ENCODE measurements at places on chromosomes 4 and X.

- DNase-seq = peak; percentile 4
These were observed 15.4 kb downstream of the SORCS2 start for GRCh38 chr4:7207628-7208231.

DNA sequence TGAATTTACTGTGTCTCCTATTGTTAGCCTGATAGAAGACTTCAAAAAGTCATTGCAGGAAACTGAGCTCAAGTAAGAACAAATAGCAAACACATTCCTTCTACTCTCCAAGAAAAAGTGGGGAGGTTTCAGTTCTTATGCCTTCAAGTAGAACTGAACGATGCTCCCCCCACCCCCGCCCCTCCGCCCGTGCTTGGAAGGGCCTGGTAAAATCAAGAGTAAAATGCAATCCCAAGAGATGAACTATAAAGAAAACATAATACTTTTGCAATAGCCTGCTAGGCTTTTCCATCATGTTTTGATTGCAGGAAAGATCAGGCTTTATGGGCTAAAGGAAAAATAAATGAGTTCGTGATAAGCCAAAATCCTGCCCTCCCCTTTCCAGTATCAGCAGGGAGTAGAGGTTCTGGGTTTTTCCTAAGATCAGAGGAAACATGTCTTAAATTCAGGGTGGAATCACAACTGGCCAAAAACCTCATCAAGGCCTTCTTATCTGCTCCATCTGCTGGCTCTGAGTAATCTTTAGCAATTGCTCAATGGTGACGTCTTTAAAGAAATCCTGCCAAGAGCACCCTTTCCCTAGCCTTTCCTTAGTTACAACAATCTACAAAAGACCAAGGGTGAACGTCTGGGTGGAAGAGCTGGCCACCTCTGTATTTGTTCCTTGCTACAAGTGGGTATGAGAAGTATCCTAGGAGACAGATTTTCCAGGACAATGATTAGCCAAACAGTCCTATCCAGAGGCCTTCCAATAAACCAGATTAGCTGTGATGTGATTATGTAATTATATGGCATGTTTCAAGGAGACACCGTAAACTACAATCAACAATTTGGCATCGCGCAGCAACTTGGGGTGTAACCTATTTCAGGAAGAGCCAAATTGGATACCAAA, 66.3 kb upstream of the FAM9C start:
- peak; percentile 3 for DNase-seq

GRCh38 chr4:5045097-5045496, 6.2 kb upstream of the STK32B start:
- DNase-seq = no peak

GRCh38 chrX:108439426-108439942, at the start of gene COL4A5:
TSS of gene COL4A5 (plus strand) at chrX:108439838. CDS start at chrX:108440126, 288 bp downstream.
- peak; percentile 83 for DNase-seq

- peak; percentile 49 for DNase-seq
These were observed 277.9 kb upstream of the KLF3 start for GRCh38 chr4:38386005-38386551.

GRCh38 chr4:12679217-12679616, 804.9 kb downstream of the RAB28 start:
- DNase-seq = no peak

DNA sequence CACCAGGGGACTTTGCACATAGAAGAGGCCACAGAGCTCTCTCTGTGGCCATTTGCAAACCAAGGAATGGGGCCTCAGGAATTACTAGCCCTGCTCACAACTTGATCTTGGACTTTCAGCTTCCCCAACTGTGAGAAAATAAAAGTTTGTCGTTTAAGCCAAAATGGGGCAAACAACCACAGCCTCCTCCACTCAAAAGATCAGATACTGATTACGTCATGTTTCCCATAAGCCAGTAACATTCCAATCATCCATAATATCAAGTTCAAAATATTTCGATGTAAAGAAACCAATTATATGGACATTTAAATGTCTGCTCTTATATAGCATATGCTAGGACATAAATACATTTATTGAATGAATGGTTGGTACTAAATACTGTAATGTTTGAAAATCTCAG, 307.5 kb upstream of the HAND2 start:
- DNase-seq = no peak

DNA sequence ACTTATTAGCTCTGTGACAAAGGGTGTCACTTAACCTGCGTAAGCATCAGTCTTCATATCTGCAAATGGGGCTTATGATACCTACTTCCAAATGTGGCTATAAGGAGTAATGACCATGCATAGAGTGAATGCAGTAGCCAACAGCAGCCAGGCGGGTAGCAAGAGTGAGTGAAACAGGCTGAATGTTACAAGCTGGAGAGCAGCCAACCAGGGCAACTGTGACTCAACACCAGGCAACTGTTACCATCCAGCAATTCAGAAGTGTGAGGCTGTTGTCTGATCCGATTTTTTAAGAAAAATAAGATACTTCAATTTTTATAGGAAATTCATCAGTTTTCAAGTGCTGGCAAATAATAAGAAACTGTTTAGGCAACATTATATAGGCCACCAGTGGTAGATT, 270.2 kb upstream of the TAPT1 start:
- peak; percentile 13 for DNase-seq

DNA sequence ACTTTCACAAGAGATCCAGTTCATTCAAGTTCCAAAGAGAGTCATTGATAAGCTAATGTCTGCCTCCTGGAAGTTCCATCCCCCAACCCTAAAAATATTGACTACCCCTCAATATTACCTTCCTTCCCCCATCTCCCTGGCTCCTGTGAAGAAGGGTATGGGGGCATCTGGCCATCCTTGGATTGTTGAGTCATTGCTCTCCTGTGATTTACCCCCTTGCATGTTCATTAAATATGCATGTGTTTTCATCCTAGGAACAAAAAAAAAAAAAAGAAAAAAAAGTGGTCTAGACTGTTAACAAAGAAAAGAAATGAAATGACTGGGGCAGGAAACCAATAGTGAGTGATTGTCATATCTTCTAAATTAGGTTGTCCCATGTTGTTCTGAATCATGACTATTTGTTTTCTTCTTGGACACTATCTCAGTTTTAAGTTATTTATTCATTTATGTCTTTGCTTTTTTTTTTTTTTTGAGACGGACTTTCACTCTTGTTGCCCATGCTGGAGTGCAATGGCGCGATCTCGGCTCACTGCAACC, 51.9 kb upstream of the HUWE1 start:
- DNase-seq = no peak

- peak; percentile 23 for DNase-seq
These were observed 759 bp upstream of the TBC1D1 start for GRCh38 chr4:37889849-37890800.

GRCh38 chr4:89755220-89755619, 81.7 kb downstream of the SNCA start:
- DNase-seq = peak; percentile 28

- no peak for DNase-seq
These were observed 248.2 kb downstream of the CAMK2D start for GRCh38 chr4:113513382-113513781.

GRCh38 chrX:69221239-69222102, 56.2 kb upstream of the PJA1 start:
- DNase-seq = no peak

GRCh38 chr4:187795737-187796136, 199.8 kb upstream of the ZFP42 start:
- no peak for DNase-seq

DNA sequence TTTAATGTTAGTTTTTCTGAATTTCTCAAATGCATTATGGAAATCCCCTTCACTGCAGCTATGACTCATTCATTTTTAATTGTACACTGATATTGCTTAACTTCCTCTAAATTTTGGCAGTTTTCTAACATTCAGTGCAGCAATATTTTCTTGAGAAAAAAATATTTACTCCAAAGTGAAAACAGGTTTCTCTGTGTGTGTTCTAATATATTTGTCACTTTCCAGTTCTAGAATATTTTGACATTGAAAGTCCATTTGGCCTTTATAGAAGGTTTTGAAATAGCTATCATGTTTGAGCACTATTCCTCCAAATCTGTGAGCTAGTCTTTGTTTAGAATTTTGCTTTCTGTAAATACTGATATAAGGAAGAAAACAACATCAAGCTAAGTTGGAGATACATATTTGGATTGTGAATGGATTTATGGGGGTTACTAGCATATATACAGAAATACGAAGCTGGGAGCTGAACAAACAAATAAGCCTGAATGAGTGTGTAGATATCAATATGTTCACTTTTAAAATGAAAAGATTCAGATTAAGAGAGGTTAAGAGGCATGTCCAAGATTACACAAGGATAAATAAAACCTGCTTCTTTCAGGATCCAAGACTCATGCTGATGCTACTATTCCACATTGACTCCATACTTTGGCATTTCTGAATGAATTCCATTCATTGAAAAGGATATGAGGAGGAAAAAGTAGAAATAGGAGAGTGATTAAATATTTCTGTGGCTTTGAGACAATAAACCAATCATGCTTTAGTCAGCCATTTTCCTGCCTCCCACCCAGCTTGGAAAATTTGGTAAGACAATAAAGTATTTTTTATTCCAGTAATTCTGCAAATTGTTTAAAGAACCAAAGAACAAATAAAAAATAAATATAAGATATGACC, 57.3 kb upstream of the SLIT2 start:
- DNase-seq = no peak

GRCh38 chr4:52959541-52959940, 97.4 kb downstream of the RASL11B start:
- DNase-seq = no peak

GRCh38 chrX:41332005-41332404, 2.0 kb upstream of the DDX3X start:
- DNase-seq = no peak

DNA sequence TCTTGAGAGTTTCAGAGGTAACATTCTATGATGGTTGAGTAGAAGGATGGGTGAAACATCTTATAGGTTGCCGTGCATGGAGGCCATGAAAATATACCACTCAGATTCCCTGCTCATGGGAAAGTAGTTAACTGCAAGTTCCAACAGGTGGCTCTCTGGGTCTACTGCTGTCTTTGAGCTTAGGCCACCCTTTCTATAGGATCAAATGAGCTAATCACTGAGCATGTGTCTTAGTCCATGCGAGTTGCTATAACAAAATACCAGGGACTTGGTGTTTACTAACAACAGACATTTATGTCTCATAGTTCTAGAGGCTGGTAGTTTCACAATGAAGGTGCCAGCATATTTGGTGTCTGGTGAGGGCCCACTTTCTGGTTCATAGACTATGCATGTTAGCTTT, 144.8 kb upstream of the UNC5C start:
- DNase-seq = peak; percentile 30

DNA sequence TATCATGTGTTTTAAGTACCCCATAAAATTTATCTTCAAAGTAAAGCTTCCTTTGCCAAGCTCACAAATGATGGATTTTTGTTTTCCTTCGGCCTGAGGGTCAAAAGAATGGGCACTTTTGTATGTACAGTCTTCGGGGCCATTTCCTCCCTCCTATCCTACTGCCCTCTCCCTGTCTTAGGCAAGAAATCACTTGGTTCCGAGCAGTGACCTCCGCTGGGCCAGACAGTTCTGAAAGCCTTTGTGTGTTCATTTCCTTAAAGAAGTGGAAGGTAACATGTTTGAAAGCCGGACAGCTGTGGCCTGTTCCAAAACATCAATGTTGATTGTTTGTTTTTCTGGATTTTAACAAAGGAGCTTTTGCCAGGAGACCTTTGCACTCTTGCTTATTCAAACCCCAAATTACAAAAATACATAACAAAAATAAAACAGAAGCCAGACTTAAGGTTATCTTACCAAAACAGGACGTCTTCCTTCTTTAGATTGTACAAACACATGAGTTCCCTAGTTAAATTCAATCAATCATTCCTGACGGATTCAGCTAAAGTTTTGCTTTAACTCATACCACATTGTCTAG, 110.6 kb upstream of the LIMCH1 start:
- DNase-seq = no peak

DNA sequence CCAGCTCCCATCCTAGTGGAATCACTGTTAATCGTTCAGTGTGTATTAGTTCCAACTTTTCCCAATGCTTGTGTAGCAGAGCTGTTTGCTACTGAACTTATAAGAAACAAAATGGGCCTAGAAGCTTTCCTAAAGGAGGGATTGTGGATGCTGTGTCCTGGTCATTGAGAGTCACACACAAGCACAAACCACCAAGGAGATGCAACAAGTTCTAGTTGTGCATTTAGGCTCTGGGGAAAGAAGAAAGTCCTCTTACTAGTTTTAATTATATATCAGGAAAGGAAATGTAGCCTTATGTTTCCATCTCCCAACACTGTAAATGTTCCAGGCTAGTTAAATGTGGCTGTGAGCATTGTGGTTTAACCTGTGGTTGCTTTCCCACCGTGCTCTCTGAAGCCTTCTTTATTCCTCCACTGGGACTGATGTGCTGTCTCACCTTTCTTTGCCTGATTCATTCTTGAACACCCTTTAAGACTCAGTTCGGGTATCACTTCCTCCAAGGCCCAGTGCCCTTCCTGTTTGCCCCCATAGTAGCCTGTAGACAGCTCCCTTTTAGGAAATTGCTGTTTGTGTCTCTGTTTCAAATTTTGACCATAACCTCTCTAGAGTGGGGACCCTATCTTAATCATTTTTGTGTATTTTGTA, 34.3 kb downstream of the ATP10D start:
- DNase-seq = no peak
